NCI-H2107 (cell line): ENCODE measurements at places on chromosomes 11 and 22.

DNA sequence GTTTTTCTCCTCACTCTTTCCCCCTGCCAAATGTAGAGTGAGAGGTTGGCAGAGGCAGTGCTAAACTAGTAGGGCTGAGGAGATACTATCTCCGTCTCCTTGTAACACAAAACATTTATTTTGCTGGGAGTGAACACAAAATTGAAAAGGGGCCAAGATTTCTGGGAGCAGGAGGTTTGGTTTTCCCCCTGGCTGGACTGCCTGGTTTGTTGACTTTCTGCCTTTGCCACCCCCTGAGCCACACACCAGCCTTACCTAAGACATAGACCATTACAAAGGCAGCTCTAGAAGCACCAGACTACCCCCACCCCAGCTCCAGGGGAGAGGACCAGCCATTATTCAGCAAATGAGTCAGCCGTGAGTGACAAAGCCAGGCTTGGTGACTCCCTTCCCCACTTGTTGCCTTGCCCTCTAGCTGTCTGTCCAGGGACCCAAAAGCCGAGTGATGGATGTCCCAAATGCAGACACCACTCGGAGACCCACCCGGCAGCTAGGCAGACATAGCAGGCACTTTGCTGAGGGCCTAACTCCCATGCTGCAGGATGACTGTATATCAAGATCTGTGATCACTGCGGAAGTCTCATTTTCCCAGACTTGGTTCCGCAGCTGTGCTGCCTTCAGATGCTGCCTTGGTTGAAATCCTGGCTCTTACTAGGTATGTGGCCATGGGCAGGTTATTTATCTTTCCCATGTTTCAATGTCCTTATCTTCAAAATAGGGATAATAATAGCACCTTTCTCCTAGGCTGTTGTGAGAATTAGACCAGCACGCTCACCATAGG lies 17.7 kb upstream of the CDON start:
- DNase-seq = no peak

GRCh38 chr11:2901196-2901796 lies 15.7 kb upstream of the CDKN1C start:
- no peak for DNase-seq

DNA sequence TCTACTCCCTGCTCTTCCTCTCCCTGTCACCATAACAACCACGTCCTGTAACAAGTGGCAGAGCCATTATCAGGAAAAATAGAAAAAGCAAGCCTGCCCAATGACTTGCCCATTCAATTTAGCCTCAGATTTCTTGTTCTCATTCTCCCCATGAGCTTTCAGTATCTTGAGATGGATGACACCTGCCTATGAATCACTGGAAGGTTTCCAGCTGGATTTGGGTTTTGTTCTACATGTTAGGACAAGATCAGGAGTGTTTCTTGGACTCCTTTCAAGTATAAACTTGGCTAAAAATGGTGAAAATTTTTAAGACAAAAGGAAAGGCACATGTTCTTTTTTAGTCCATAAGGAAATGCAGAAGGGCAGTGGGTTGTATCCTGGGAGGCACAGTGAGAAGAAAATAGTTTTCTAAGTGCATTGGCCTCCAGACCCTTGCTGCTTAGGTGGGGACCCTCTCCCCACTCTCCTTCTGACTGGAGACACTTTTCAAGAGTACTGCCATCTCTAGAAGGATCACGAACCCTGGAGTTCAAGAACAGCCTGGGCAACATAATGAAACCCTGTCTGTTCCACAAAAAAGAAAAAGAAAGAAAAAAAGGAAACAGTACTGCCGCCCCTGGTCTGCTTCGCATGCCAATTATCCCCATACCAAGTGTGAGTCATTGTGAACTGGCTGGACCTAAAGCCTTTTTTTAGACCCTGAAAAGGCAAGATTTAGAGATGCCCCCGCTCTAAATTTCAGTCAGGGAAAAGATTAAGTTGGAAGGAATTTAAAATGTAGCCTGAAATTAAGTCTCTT lies 51.0 kb downstream of the MTNR1B start:
- DNase-seq = no peak

DNA sequence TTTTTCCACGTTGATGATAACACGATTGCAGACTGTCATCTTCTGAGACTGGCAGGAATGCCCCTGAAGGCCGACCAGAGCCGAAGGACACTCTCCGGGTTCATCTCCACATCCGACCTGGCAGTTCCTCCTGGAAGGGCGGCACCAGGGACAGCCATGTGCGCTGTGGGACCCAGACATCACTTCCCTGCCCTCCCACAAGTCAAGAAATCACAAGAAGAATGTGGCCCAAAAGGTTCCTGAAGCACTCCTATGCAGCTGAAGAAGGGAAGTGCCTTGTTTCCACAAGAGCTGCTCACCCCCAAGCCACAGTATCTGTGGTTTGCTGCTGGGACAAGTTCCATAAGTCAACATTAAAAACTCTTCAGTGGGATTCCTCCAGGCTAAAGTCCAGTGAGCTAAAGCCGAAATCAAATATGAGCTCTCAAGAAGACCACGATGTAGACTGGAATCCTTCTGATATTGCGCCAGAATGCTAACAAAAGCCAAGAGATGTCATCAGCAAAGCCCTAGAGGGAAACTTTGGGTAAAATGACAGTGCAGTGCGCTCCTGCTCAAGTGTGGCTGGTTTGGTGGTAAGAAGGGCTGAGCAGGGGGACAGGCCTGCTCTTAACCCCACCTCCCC lies 21.2 kb downstream of the PACSIN2 start:
- DNase-seq = no peak

- no peak for DNase-seq
Observed at GRCh38 chr22:39171623-39172264, 19.3 kb upstream of the CBX7 start.

- no peak for DNase-seq
Observed at GRCh38 chr11:76329983-76330382, 50.9 kb downstream of the THAP12 start.

- DNase-seq = no peak
Observed at GRCh38 chr11:75855206-75855605, 40.2 kb downstream of the UVRAG start.

GRCh38 chr22:35313311-35314121 lies 13.8 kb downstream of the TOM1 start:
- no peak for DNase-seq

DNA sequence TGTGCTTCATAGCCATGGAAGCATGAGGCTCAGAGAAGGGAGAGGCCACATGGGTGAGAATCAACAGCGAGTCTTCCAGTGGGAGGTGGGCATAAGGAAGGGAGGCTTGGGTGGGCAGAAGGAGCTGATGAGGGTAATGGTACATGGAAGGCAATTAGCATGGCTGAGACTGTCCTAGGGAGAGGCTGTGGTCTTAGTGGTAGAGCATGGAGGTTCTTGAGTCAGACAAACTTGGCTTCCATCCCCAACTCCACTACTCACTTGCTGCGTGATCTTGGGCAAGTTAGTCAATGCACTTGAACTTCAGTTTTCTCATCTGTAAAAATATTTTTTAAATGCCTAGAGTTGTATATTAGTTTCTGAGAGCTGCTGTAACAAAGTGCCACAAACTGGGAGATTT lies 227.2 kb upstream of the E2F8 start:
- no peak for DNase-seq

DNA sequence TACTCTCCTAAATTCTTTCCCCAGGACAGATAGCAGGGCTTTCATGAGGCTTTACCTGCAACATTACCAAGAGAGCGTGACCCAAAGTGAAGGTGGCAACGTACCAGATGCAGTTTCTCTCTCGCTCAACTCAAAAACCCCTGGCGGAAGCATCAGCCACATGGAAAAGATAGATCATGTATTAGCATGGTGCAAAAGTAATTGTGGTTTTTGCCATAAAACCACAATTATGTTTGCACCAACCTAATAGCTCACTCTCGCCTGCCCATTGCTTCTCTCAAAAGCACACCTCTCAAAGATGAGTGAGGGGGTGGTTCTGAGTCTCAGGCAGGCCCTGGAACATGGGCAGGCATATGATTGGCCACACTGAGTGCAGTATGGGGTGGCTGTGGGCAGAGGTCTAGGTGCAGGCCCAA lies 7.0 kb downstream of the MS4A6A start:
- DNase-seq = no peak
